Stimulated activated CD8-positive, alpha-beta memory T cell treated with anti-CD3 and anti-CD28 coated beads, Interleukin-4, amount 100 ng/mL, for 4 hours (primary cell): ENCODE measurements at places on chromosomes 6 and 20.

- no peak for DNase-seq
Measured at GRCh38 chr6:41487860-41488432, 58.2 kb upstream of the FOXP4 start.

DNA sequence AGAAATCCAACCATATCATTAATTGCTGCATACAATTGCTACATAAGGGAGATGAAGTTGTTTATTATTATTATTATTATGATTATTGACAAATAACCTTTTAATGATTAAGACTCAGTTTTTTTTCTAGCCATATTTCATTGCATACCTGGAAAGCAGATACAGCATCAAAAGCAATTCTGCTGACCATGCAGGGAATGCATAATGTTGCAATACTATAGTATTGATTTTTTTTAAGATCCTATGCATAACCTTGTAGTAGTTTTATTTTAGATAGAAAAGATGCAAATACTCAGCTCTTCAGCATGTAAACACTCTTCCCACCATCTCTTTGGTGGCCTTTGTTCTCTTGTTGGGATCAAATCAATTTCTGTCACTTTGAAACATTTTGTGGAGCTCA is 300.9 kb upstream of the MAP3K7 start:
- DNase-seq: no peak

DNA sequence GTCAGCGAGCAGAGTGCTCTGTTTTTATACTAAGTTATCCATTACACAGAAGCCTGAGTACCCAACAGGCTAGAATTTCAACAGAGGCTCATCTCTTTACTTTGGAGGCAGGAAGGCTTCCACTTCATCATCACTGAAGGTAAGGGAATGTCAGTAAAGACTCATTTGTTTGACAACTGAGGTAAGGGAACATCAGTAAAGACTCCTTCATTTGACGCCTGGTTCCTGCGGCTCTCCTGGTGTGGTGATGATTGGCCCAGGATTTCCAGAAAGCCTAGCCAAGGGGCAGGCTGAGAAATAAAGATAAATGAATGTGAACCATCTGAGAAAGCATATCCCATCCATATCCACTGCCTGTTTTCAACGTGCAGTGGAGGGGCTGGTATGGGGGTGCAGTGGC is 244.6 kb upstream of the ECI2 start:
- no peak for DNase-seq

- no peak for DNase-seq
Measured at GRCh38 chr20:4844325-4844724, 122.6 kb downstream of the PRND start.

DNA sequence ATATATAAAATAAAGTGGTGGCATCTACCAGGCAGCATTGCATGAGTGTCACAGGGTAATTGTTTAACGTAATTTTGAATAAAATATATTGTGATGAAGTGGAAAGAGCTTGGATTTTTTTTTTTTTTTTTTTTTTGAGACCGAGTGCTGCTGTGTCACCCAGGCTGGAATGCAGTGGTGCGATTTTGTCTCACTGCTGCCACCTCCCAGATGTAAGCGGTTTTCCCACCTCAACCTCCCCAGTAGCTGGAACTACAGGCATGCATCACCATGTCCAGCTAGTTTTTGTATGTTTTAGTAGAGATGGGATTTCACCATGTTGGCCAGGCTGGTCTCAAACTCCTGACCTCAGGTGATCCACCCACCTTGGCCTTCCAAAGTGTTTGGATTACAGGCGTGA is 81.1 kb upstream of the SMIM8 start:
- no peak for DNase-seq

DNA sequence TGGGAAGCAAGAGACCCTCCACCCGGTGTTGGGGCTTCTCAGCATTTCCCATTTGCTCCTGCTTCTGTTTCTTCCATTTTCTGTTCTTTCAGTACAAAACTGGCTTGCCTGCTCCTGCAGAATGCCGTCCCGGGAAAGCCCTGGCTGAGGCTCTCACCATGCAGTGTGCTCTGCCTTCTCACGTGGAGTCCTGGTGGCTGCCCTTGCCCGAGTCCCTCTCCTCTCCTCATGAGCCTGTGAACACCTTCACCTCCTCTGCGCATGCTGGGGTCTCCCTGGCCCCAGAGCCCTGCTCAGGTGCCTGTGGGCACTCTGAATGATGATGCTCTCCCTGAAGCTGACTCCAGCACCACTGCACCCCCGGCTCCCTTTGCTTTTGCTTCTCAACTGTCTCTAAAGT is 752.0 kb downstream of the QKI start:
- no peak for DNase-seq

DNA sequence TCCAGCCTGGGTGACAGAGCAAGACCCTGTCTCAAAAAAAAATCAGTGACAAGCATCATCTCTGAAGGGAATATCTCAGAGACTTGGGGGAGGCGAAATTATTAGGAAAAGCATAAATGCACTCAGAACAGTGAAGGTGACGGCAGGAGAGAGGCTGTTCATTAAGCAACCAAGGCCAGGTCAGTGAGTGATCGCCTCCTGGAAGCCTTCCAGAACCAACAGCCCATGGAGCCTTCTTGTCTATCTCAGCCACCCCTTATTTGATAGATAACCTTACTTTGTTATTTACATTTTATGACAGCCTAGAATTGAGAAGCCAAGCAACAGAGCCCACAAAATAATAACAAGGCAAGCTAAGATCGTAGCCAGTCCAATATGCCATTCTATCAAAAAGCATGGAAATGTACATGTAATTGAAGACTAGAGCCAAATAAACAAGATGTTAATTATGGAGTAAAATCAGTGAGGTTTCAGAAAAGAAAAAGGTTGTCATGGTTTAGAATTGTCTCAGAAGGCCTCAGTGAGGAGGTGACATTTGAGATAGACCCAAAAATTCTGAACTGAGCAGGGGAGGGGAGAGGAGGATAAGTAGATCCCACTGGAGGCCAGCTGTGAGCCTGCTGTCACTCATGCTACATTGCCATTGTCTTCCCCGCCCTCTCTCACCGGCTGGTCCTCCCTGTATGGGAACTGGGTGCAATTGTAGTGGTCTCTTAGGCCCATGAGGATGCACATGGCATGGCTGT is 17.8 kb downstream of the BNIP5 start:
- DNase-seq: no peak

GRCh38 chr6:159726255-159726917 is 920 bp upstream of the WTAP start:
- no peak for DNase-seq

DNA sequence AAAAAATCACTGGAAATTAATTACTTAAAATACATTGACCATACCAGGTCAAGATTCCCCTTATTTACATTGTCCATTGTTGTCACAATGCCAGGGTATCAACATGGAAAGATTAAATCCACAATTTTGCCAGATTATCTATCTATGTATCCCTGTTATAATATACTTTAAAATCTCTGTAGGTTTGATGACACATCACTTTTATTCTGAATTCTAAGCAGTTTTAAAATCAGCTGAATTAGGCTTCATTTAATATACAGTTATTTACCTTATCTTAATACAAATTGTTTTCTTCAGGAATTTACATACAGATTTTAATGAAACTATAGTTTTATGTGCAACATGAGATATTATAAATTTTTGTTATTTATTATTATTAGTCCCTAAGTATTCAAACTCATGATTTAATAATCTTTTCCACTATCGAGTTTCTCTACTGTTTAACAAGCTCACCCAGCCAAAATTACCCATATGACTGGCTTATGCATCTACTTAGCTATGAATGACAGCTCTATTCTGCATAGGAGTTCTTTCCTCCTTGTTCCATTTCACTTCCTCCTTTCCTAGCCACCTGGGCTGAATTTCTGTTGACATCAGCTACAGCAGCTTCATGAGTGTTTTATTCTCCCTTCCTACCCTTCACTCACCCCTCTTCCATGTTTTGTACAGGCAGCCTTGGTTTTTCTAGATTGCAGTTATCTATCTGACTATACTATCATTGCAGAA is 654.2 kb upstream of the MAP3K7 start:
- DNase-seq: no peak

- DNase-seq: peak; percentile 48
Measured at GRCh38 chr6:144064402-144065212, 30.8 kb downstream of the SF3B5 start.

DNA sequence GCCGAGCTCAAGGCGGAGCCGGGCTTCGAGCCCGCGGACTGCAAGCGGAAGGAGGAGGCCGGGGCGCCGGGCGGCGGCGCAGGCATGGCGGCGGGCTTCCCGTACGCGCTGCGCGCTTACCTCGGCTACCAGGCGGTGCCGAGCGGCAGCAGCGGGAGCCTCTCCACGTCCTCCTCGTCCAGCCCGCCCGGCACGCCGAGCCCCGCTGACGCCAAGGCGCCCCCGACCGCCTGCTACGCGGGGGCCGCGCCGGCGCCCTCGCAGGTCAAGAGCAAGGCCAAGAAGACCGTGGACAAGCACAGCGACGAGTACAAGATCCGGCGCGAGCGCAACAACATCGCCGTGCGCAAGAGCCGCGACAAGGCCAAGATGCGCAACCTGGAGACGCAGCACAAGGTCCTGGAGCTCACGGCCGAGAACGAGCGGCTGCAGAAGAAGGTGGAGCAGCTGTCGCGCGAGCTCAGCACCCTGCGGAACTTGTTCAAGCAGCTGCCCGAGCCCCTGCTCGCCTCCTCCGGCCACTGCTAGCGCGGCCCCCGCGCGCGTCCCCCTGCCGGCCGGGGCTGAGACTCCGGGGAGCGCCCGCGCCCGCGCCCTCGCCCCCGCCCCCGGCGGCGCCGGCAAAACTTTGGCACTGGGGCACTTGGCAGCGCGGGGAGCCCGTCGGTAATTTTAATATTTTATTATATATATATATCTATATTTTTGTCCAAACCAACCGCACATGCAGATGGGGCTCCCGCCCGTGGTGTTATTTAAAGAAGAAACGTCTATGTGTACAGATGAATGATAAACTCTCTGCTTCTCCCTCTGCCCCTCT is 1.1 kb downstream of the CEBPB start:
- peak; percentile 17 for DNase-seq

DNA sequence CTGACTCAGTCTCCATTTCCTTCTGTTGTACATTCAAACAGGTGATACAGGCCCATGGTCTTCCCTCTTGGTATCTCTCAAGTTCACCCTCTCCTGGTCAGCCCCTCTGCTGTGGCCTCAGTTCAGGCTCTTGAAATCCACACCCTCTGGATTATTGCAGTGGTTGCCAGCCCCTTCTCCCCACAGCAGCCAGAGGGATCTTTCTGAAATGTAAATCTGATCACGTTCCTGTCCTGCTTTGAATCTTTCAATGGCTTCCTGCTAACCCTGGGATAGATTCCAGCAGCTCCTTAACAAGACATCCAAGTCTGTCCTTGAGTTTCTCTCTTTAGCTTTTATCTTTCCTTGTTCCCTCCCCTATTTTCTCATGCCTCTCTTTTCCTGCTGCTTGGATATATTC is 22.2 kb downstream of the CHMP4B start:
- DNase-seq: no peak

GRCh38 chr6:32166411-32167061 is 2.1 kb downstream of the EGFL8 start:
- DNase-seq: no peak

DNA sequence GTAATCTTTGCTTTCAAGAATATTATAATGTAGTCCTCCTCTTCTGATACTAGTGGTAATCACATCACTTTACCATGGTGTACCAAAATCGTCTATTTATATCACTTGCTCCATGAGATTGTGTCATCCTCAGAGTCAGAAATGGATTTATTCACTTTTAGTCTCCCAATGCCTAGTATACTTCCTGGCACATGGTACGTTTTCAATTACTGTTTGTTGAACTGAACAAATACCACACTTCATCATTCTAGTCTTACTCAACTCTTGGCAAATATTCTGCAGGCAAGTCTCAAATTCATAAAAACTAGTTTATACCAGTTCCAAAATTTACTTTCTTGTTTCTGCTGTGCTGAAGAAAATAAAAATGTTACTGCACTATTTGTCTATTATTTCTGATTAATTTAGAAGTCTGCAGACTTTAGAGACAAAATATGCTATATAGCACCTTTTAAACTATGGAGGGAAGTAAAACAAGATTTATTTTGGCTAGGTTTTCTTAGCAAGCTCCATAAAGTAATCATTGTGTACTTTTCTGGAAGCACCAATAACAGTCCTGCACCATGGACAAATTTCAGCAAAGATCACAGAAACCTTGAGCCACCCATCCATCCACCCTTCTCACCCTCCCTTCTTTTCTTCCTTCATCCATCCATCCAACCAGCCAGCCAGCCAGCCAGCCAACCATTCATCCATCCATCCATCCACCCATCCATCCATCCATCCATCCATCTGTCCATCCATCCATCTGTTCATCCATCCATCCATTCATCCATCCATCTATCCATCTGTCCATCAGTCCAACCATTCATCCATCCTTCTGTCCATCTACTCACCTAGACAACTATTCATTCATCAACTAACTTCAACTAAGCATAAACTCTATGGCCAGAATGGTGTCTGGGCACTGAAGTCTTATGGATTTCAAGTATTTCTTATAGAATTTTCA is 102.1 kb upstream of the STMND1 start:
- no peak for DNase-seq

- DNase-seq: no peak
Measured at GRCh38 chr6:23224540-23224939, 655.2 kb downstream of the HDGFL1 start.

DNA sequence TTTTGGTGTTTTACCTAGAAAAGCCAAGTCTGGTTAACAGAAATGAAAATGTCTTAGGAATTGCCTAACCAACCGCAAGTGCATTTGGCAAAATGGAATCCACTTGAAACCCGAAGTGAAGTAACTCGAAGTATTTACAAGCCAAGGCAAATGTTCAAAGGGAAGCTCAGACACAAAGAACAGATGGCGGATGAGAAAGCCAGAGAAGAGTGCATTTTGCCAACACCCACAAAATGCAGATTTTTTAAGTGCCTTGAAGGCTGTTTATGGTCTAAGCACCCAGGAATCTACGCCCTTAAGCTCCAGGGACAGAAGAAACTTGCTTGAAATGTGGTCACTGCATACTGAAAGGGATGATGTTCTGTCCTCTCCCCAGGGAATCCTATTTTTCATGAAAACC is 70.0 kb upstream of the TBXT start:
- no peak for DNase-seq

- no peak for DNase-seq
Measured at GRCh38 chr20:46036370-46036769, 7.4 kb downstream of the SLC12A5 start.

DNA sequence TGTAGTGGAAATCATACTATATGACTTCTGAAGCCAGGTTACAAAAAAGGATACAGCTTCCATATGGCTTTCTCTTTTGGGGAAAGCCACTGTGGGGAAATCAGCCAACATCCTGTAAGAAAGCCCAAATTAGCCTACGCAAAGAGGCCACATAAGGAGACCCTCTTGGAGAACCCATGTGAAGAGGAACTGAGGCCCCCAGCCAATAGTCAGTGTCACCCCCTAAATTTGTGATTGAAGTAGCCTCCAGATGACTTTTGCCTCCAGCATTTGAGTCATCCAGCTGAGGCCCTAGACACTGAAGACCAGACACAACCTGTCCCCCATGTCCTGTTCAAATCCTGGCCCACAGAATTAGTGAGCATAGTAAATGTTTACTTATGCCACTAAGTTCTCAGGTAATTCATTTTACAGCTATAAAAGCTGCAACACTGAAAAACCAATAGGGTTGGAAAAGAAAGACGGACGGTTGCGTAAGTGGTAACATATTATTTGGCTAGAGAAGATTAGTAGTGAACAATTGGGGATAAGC is 60.4 kb downstream of the HMGCLL1 start:
- DNase-seq: no peak
